ENCODE measurements at places on chromosomes 2 and 18. TPM values are rescaled to one million over a fixed set of nuclear protein-coding genes. Genes with fewer than 3 reads are reported as not detected.

The UBE2E3 gene
- total RNA-seq, result 60.7 TPM

The PLCL1 gene
- 0.09 TPM for total RNA-seq

GRCh38 chr2:135142323-135142722 is 90.2 kb downstream of the RAB3GAP1 start:
- DNase-seq, result no peak

DNA sequence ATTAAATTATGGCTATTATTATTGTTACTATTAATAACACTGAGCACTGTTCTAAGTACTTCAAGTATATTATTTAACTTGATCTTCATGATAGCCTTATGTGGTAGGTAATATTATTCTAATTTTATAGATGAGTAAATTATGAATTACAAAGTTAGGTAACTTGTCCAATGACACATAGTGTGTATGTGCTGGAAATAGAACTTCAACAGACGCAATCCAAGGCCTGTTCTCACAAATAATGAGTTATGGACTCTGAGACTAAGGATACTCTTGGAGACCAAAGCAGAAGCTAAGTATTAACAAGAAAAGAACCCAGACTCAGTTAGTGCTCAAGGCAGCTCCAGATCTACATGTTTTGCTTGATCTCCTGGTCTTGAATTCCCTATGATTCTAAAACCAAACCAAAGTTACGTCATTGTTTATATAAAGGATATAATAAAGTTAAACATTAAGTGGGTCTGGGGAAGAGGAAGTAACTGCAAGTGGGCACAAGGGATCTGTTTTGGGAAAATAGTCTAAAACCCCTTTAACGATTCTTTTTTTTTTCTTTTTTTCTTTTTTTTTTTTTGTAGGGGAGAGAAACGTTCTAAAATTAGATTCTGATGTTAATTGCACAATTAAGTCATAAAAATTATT is 211.3 kb downstream of the ERBB4 start:
- no peak for DNase-seq

DNA sequence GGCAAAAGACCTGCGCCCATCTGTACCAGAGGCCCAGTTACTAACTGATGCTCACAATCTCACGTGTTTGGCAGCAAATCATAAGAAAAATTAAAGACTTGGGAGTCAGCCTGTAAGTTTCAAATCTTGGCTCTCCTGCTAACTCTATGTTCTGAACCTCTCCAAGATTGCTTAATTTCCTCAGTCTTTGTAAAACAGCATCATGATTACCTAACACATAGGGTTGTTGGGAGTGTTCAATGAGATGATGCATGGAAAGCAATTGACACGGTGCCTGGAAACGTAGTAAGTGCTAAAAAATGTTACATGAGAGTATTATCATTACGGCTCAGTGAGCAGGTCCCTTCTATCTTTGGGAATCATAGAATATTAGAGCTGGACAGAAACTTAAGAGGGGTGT is 497.6 kb upstream of the TCF4 start:
- DNase-seq, result no peak

GRCh38 chr2:137912371-137912770 is 51.9 kb upstream of the HNMT start:
- no peak for DNase-seq

GRCh38 chr2:165777522-165778186 is 16.4 kb downstream of the GALNT3 start:
- no peak for DNase-seq

GRCh38 chr2:136215908-136216472 is 98.0 kb upstream of the CXCR4 start:
- DNase-seq, result no peak
